Activated T-helper 1 cell treated with anti-CD3 and anti-CD28 coated beads, Interleukin-12 subunit alpha, Interleukin-12 subunit beta, Interleukin-2, Interleukin-4 antibody, amounts not matched to agents 30 ng/mL and 10 ng/mL and 1 ng/mL, durations not matched to agents 14 hours and 24 hours and 36 hours (primary cell): ENCODE measurements at places on chromosomes 3 and 15.

GRCh38 chr3:10917176-10917575 lies 75.4 kb upstream of the SLC6A1 start:
- H3K4me1 ChIP-seq, result no peaks in the 10 kb centered on the region
- no peaks in the 10 kb centered on the region for H3K36me3 ChIP-seq
- DNase-seq, result no peak
- H3K4me3 ChIP-seq, result no peak overlapping the region
- peaks cover 5% of the 10 kb centered on the region for H3K27me3 ChIP-seq
- no peak overlapping the region for H3K27ac ChIP-seq

DNA sequence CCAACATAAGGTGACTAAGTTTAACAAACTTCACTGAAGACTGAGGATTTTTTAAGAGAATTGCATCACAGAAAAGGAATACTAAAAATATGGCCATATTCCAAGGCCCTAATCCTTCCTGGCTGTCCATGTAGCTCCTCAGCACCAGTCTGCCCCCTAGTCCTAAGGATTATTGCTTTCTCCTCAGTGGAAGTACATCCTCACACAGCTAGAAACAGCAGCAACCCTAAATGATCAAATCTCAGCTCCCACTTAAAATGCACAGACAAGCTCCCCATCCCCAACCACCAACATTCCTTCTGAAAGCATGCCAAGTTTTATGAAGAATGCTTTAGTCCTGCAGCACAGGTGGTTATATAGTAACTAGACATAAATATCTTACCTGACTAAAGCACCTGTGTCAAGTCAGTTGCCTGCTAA lies 14.7 kb downstream of the ST3GAL6 start:
- DNase-seq, result no peak
- no peaks in the 10 kb centered on the region for H3K27me3 ChIP-seq
- H3K4me3 ChIP-seq, result no peak overlapping the region
- H3K4me1 ChIP-seq, result peaks cover 10% of the 10 kb centered on the region
- H3K27ac ChIP-seq, result no peak overlapping the region

- peaks cover 31% of the 10 kb centered on the region for H3K36me3 ChIP-seq
- H3K4me1 ChIP-seq, result peaks cover 73% of the 10 kb centered on the region
- peak overlapping the region; percentile 86 for H3K27ac ChIP-seq
- peaks cover 6% of the 10 kb centered on the region for H3K27me3 ChIP-seq
- no peak for DNase-seq
Measured at GRCh38 chr3:160402221-160403027, 3.0 kb downstream of the SMC4 start.

DNA sequence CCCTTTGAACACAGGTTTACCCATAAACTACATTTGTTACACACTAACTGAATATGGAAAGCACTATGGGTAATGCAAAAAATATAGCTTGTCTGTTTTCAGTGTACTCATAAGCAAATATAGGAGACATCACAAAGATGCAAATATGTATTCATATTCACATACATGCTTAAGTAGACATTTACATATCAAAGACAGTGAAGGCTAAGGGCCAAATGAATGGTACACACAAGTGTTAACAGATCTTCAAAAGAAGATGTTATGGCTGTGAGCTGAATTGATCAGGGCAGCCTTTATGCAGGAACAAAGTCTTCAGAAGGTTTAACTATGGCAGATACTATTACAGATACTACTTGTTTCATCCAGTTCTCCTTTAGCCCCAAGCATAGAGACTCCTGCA lies 384.1 kb downstream of the FHIT start:
- no peak overlapping the region for H3K27ac ChIP-seq
- H3K36me3 ChIP-seq, result no peaks in the 10 kb centered on the region
- no peaks in the 10 kb centered on the region for H3K27me3 ChIP-seq

DNA sequence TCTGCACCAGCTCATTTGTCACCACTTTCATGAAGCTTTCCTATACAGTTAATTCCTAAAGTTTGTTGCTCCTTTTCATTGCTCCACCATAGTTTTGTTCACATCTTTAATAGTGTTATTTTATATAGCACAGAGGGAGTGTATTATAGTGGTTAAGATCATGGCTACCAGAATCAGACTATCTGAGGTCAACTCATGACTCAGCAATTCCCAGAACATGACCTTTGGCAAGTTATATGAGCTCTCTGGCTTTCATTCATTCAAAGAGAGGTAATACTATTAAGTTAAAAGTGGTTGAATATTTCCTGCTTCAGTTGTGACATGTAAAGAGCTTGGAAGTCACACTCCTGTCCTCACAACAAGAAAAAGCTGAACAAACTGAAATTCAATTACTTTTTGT lies 1073.5 kb downstream of the NAALADL2 start:
- H3K27me3 ChIP-seq, result no peaks in the 10 kb centered on the region
- H3K36me3 ChIP-seq, result no peaks in the 10 kb centered on the region
- H3K27ac ChIP-seq, result no peak overlapping the region

GRCh38 chr3:133374708-133375402 lies 25.0 kb upstream of the BFSP2 start:
- DNase-seq, result no peak
- H3K36me3 ChIP-seq, result no peaks in the 10 kb centered on the region
- H3K4me3 ChIP-seq, result no peak overlapping the region
- peaks cover 4% of the 10 kb centered on the region for H3K27me3 ChIP-seq
- H3K4me1 ChIP-seq, result no peaks in the 10 kb centered on the region

DNA sequence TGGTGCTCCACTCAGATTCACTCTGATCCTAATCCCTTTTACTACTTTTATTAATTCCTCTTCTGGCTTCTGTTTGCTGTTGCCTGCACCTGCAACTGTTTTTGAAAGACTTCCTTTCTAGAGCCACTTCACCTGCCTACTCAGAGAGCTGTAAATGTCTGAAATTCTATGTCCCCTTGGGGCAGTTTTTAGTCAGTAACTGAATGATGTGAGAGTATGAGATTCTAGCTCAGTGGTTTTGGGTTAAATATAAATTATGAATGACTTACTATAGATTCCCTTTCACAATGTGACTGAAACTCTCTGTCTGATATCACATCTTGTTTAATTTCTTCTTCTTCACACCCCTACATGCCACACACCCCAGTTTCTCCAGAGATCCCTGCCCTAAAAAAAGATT lies 47.8 kb upstream of the LRRC3B start:
- no peaks in the 10 kb centered on the region for H3K4me1 ChIP-seq
- no peak for DNase-seq
- H3K4me3 ChIP-seq, result no peak overlapping the region
- H3K36me3 ChIP-seq, result no peaks in the 10 kb centered on the region
- H3K27ac ChIP-seq, result no peak overlapping the region

- H3K4me1 ChIP-seq, result no peaks in the 10 kb centered on the region
- H3K4me3 ChIP-seq, result no peak overlapping the region
- no peak for DNase-seq
- no peaks in the 10 kb centered on the region for H3K36me3 ChIP-seq
- no peak overlapping the region for H3K27ac ChIP-seq
Measured at GRCh38 chr3:169699536-169700050, 36.1 kb upstream of the MECOM start.

DNA sequence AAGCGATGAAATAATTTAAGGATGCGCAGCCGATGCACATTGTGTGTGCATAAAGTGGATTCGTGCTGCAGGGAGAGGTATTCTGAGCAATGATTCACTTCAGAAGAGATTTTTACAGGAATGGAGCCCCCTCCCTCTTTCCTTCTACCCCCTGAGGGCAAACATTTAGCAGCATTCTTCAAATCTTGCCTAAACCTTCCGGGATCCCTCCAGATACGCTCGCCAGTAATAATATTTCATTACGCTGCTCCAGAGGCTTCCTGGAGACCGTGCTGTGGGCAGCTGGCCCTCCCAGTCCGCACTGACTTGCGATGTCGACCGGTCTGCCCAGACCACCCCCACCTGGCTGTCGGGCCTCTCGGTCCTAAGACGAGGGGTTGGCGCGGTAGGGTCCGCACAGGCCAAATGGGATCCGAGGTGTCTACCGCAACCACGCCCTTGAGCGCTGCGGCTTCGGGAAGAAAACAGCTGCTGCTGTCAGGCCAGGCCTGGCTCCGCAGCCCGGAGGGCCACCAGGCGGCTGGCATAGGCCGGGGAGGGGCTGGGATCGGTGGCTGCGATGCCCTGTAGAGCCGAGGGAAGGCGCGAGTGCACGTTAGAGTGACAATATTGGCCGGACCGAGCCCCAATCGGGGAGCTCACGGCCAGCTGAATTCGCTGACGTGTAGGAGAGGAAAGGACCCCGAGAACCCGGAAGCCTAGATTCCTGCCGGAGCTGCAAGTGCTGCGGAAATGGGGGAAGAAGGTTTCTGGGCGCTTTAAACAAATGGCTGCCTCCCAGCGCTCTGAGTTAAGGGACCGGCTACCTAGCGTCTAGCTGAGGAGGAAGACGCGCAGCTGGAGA lies 14.3 kb downstream of the ZIC4 start:
- DNase-seq, result no peak
- no peaks in the 10 kb centered on the region for H3K4me1 ChIP-seq
- H3K27ac ChIP-seq, result peak overlapping the region; percentile 18
- peaks cover 9% of the 10 kb centered on the region for H3K36me3 ChIP-seq
- H3K4me3 ChIP-seq, result no peak overlapping the region
- H3K27me3 ChIP-seq, result peaks cover 67% of the 10 kb centered on the region

DNA sequence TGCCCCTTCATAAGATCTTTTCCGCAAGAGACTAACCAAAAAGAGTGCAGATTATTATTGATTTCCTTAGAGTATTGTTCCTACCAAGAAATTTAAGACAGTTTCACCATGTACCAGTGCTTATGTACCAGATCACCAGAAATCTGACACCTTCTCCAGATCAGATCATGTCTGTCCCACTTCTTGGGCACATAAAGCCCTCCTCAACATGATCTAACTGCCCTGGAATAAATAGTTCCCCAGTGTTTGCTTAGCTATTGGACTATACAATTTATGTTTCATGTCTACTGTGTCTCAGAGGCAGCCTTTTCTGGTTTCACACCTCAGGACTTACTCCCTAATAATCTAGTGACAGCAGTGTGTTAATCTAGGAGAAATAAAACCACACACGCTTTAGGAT lies 46.8 kb downstream of the NME9 start:
- no peak overlapping the region for H3K4me3 ChIP-seq
- H3K4me1 ChIP-seq, result peaks cover 15% of the 10 kb centered on the region
- DNase-seq, result no peak
- H3K27me3 ChIP-seq, result no peaks in the 10 kb centered on the region
- no peak overlapping the region for H3K27ac ChIP-seq
- H3K36me3 ChIP-seq, result peaks cover 11% of the 10 kb centered on the region

- DNase-seq, result no peak
- no peak overlapping the region for H3K4me3 ChIP-seq
- no peak overlapping the region for H3K27ac ChIP-seq
- H3K27me3 ChIP-seq, result no peaks in the 10 kb centered on the region
- peaks cover 12% of the 10 kb centered on the region for H3K36me3 ChIP-seq
- peaks cover 27% of the 10 kb centered on the region for H3K4me1 ChIP-seq
Measured at GRCh38 chr3:111737047-111737705, 121.9 kb upstream of the PHLDB2 start.

DNA sequence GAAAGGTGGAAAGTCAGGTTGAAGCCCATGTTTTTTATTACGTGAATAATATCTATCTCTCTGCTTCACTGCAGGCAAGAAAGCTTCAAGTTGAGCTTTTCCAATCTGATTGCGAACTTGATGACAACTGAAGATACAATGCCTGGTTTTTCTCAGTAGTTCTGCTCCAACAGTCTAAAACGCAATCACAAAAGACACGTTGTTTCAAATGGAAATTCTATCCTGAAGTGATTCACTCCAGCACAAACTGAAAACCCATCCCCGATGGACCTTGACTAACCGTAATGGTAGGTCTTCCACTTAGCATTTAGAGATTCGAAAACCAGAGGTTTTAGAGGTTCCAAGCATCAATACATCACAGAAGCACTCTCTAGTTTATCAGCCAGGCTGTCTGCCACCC lies 10.6 kb downstream of the B4GALT4 start:
- peaks cover 55% of the 10 kb centered on the region for H3K36me3 ChIP-seq
- peaks cover 27% of the 10 kb centered on the region for H3K4me1 ChIP-seq
- H3K4me3 ChIP-seq, result no peak overlapping the region

- no peak for DNase-seq
- no peak overlapping the region for H3K27ac ChIP-seq
- no peak overlapping the region for H3K4me3 ChIP-seq
- H3K36me3 ChIP-seq, result no peaks in the 10 kb centered on the region
- no peaks in the 10 kb centered on the region for H3K27me3 ChIP-seq
Measured at GRCh38 chr3:120652281-120652680, 29.8 kb downstream of the HGD start.

DNA sequence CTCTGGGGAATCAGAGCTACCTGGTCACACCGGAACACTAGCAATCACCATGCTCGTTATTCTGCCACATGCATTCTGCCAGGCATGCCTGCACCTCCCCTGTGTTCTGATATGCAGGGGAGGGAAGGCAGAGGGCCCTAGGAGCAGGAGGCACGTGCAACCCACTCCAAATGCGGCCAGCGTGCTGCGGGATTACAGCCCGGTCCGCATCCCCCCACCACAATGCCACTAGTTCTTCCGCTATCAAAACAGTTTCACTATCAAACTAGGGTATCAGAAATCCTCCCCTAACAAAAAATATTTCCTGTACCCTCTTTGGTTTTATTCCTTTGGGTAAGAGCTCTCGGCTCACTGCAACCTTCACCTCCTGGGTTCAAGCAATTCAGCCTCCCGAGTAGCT lies 223.2 kb upstream of the IGF1R start:
- no peak overlapping the region for H3K27ac ChIP-seq
- peaks cover 49% of the 10 kb centered on the region for H3K27me3 ChIP-seq
- no peak for DNase-seq
- H3K4me3 ChIP-seq, result no peak overlapping the region
- H3K4me1 ChIP-seq, result no peaks in the 10 kb centered on the region

DNA sequence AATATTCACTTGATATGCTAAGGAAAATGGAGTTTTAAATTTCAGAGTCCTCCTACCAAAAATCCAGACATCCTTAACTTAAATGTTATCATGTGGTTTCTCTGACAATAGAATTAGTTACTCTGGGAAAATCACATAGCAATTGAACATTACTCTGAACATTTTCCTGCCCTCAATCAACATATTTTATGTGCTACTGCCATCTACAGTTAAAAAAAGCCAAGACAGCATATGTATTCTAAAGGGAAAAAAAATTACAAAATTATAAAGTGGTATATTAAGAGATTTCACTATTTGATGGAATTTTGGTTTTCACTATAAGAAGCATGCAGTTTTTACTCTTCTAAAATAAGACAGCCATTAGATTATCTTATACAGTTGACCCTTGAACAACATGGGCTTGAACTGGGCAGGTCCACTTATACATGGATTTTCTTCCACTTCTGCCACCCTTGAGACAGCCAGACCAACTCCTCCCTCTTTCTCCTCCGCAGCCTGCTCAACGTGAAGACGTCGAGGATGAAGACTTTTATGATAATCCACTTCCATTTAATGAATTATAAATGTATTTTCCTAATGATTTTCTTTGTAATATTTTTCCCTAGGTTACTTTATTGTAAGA lies 122.3 kb downstream of the ATP1B3 start:
- H3K36me3 ChIP-seq, result no peaks in the 10 kb centered on the region
- no peak overlapping the region for H3K27ac ChIP-seq
- DNase-seq, result no peak
- no peaks in the 10 kb centered on the region for H3K27me3 ChIP-seq
